ENCODE measurements at places on chromosomes 2 and 18.

- DNase-seq = no peak
Measured at GRCh38 chr2:238381341-238382115, 45.2 kb upstream of the ASB1 start.

- DNase-seq = peak; percentile 69
Measured at GRCh38 chr18:24075767-24076597, 61.4 kb downstream of the TTC39C start.

GRCh38 chr2:154978244-154978643 is 279.7 kb downstream of the KCNJ3 start:
- no peak for DNase-seq

DNA sequence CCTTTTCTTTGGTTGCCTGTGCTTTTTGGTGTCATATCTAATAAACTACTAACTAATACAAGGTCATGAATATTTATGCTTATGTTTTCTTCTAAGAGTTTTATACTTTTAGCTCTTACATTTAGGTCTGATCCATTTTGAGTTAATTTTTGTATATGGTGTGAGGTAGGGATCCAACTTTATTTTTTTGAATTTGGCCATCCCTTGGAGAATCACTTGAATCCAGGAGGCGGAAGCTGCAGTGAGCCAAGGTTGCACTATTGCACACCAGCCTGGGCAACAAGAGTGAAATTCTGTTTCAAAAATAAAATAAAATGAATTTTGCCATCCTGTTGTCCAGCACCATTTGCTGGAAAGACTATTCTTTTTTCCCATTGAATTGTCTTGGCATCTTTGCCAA is 8.6 kb upstream of the HPCAL1 start:
- DNase-seq = no peak

DNA sequence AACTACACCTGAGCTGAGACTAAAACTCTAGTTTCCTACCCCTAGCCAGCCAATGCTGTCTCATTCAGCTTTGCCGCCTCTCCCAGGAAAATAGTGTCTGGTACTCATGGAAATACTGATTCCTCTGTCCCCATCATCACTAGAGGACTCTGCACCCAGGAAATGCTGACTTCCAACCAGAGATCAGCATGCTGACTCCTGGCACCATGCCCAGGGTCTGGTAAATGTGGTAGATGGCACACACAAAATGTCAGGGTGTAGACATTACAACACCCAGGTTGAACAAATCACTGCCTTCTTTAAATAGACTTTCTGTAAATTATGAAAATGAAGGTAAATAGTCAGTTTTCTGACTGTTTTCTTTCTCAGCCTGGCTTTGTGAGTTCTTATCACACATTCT is 307.3 kb upstream of the CHAC2 start:
- DNase-seq = no peak

DNA sequence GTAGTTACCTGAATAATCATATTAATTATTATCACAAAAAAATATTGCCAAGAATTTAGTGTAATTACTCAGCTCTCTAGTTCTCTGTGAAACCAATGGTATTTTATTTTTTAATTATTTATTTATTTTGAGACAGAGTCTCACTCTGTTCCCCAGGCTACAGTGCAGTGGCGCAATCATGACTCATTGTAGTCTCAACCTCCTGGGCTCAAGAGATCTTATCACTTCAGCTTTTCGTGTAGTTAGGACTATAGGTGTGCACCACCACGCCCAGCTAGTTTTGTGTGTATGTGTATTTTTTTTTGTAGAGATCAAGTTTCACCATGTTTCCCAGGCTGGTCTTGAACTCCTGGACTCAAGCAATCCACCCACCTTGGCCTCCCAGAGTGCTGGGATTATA is 440.4 kb upstream of the CDH20 start:
- no peak for DNase-seq

- no peak for DNase-seq
Measured at GRCh38 chr18:7064346-7064745, 53.3 kb downstream of the LAMA1 start.

- DNase-seq = no peak
Measured at GRCh38 chr2:61774351-61774750, 79.5 kb downstream of the FAM161A start.

DNA sequence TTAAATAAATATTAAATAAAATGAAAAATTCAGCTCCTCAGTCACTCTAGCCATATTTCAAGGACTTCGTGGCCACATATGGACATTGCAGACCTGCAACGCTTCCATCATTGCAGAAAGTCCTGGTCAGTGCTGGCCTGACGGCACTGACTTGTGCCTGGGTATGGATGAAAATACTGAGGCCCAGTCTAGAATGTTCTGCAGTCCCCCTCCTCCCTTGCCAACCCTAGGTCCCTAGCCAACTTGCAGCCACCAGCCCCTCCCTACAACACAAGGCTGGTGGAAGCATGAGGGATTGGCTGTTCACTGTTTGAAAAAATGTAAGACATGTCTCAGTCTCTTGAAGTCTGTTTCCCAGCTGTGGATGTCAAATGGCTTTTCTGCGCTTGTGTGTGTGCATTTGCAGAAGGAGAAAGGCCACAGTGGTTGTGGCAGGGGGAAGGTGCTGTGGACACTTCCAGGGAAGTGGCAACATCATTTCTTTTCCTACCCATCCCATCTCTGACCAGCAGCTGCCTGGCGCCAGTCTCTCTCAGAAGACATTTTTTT is 9.9 kb downstream of the IGFBP5 start:
- DNase-seq = no peak

DNA sequence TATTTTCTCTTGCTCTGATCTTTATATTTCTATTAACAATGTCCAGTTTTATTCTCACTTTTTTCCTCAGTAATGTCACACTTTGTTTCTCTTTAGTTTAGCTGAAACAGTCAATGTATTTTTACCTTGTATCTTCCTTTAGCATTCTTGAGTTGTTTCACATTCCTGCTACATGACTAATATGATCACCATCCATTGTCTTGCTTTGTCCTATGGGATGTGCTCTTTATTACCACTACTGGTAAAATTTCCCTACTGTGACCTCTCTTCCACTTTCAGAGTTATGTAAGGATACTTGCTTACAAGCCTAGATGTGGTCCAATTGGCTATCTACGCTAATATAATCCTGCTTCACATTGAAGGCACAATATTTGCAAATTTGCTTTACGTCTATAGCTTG is 457.9 kb downstream of the PIK3C3 start:
- no peak for DNase-seq

GRCh38 chr18:58893388-58894099 is 28.9 kb downstream of the ZNF532 start:
- no peak for DNase-seq

DNA sequence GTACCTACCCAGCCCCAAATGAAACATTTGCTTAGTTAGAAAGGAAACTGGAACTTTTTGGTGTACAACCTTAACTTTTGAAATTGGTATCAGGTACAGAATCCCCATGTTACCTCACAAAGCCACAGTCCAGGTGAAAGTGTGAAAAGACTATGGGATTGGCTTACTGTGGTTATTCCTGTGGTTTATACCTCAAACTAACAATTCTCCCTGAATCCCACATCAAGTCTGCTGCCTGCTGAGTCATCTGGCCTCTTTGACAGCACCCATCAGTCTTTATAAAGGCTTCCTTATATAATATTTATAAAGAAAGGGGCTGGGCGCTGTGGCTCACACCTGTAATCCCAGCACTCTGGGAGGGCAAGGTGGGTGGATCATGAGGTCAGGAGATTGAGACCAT is 164.6 kb downstream of the TMEM247 start:
- no peak for DNase-seq

GRCh38 chr2:13481201-13481600 is 764.5 kb downstream of the TRIB2 start:
- no peak for DNase-seq

GRCh38 chr2:208266553-208266893 is 468 bp downstream of the PIKFYVE start:
- DNase-seq = peak; percentile 7

DNA sequence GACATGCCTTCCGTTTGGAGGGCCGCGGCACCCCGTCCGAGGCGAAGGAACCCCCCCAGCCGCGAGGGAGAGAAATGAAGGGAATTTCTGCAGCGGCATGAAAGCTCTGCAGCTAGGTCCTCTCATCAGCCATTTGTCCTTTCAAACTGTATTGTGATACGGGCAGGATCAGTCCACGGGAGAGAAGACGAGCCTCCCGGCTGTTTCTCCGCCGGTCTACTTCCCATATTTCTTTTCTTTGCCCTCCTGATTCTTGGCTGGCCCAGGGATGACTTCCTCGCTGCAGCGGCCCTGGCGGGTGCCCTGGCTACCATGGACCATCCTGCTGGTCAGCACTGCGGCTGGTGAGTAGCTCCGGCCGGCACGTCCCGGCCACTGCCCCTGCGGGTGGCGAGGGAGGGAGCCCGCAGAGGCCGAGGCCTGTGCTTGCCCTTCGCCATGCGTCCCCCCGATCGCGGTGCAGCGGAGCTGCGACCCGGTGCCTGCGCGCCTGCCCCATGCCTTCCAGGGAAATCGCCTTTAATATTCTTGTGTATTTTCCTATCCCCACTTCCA is 1.2 kb downstream of the BMPR2 start:
- no peak for DNase-seq

DNA sequence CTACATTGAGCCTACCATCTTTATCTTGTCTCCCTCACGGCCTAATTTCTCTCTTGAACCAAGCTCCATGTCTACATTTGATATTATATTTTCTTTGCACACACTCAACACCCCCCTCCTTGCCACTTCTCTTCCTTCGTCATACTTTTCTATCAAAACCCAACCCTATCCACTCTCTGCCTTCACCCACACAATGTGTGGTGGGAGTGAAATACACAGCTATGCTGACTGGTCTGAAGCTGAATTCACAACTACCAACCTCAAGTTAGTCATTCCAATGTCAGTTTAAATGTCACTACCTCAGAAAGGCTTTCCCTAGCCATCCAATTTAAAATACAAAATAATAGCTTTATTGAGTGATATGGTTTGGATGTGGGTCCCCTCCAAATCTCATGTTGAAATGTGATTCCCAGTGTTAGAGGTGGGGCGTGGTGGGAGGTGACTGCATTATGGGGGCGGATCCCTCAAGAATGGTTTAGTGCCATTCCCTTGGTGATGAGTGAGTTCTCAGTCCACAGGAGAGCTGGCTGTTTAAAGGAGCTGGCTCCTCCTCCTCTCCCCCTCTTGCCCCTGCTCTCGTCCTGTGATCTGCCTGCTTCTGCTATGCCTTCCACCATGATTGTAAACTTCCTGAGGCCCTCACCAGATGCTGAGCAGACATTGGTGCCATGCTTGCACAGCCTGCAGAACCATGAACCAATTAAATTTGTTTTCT is 112.1 kb downstream of the DTNB start:
- no peak for DNase-seq

DNA sequence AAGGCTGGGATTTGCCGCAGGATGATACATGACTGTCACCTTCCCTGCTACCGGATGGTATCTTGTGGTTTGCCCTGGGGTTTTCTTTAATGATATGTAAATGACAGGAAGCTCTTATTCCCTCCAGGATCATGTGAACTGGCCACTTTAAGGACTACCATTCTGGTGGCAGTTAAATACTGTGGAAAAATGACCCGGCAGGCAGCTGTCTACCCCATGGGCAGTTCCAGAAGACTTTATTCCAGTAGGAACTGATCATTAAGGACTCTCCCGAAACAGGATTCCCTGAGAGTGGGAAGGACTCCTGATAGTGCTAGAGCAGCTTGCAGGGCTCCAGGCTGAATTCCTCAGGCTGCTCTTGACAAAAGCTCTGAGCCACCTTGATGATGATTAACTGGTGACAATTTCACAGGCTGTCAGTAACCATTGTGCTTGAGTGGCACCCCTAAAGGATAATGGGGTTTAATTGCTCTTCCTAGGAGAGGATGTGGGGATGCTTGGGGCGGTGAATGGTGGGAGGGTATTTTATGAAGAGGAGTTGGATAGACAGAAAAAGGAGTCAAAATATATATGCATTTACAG is 212.0 kb downstream of the CPS1 start:
- DNase-seq = no peak

DNA sequence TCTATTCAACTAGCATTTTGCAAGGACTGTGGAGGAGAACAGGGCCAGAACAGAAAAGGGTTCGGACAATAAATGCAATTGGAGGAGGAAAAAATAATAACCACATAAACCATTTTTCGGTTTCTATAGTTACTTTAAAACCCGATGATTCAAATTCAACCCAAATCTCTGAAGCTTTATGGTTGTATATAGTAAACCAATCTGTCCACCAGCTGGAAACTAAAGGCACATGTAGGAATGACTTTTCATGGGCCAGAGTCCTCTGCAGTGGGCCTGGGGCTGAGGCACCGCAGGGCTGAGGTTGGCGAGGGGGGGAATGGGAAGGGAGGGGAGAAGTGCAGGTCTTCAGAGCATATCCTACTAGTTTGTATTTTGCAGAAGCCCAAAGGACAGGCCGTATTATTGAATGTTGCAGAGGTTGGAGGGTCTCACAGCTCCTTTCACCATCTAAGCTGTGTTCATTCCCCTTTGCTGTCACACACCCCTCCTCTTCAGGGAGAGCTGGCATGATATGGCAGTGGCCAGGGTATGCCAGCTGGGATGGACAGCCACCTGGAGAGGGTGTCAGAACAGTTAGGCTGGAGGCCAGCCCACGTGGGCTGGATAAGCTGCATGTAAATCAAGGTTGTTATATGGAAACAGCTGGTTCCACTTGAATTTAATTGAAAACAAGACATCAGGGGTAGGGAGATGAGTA is 267.1 kb downstream of the PRKCE start:
- DNase-seq = no peak

DNA sequence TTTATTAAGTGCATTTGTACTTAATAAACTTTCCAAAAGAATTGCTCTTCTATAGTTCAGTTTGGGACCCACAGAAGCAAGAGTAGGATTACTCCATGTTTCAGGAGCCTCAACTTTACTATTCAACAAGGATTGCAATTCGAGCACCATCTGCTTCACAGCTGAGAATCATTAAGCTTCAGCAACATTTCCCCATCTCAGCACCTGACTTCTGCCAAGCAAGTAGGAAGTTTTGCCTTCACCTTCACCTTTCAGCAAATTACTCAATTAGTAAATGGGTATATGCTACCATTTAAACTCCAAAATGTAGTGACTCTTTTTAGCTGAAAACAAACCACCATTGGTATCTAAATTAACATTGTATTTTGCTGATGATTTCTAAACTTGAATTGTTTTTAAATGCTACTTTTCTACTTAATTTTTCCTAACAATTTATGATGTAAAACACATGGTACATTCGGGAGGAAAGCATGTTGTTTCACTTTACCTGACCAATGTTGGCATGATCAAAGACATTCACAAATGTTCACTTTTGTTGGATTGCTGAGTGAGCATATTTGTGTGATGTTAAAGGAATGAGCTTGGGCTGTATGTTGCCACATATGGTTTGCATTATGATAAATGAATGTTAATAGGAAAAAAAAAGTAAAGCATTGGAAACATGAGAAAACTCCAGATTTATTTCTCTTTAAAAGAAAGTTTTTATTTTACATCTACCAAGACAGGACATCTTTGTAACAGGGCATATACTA is 159.2 kb downstream of the GULP1 start:
- DNase-seq = no peak

DNA sequence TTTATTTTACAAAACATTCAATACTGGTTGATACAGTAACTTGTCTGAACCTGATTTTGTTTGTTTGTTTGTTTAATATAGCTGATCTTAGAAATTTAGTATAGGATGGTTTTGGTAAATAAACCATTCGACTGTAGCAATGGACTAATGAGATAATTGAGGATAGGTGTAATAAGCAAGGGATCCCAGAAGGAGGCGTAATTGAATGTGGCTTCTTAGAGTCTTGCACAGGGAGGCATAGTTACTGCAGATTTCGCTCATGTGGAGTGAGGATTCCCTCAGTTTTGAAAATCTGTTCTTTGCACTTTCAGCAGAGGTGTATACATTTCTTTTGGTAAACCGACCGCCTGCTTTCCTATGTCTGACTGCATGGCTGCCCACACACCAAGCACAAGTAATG is 709.6 kb downstream of the SOCS6 start:
- DNase-seq = no peak

- DNase-seq = no peak
Measured at GRCh38 chr2:216871333-216871934, 11.6 kb upstream of the TNP1 start.

Data from CD4-positive, alpha-beta T cell treated with Interleukin-6 at 100 ng/mL for 8 hours (primary cell).